HFF-Myc (cell line): ENCODE measurements at places on chromosomes 16 and 17.

- peak; percentile 43 for DNase-seq
Observed at GRCh38 chr16:53892155-53892554, 188.2 kb downstream of the FTO start.

- no peak for DNase-seq
Observed at GRCh38 chr17:64504769-64505339, 1.2 kb downstream of the DDX5 start.

- DNase-seq = no peak
Observed at GRCh38 chr17:83096401-83097224, 17.2 kb downstream of the METRNL start.

- DNase-seq = no peak
Observed at GRCh38 chr17:81330884-81331245, 35.8 kb upstream of the SLC38A10 start.

GRCh38 chr16:51637770-51638094 is 486.7 kb upstream of the SALL1 start:
- DNase-seq = no peak

GRCh38 chr17:53950858-53951250 is 128.1 kb downstream of the KIF2B start:
- DNase-seq = no peak

DNA sequence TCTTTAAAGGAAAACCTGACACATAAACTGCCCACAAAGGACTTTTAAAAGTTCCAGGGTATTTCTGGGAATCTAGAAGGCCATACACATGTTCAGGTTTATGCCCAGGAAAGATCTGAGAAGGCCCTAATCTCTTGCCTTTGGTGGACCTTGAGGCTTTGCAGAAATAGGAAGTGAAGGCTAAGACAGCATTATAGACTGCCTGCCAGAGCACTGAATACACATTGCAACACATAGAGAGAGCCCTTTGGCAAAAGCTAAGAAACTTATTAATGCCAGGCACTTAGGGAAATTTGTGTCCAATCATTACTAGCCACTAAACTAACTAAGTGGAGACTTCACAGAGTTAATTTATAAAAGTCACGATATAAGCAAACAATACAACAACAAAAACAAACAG is 70.4 kb downstream of the MMD start:
- DNase-seq = no peak

GRCh38 chr17:77887464-77888241 is 70.8 kb upstream of the TNRC6C start:
- no peak for DNase-seq
